ENCODE measurements at places on chromosomes 6 and 20.

DNA sequence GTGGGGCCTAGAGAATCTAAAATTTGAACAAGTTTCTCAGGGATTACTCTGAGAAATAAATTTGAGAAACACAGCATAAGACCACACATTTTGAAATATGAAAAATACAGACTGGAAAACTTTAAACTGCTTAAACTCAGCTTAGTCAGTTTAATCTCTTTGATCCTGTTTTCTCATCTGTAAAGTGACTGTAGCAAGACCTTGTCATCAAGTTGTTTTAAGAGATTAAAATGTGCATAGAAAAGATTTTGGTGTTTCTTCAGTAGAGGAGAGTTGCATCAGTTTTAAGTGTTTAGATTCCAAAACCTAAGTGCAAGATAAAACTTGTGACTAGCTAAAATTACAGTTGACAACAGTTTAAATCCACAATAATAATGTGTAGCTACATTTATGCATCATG is 8.1 kb upstream of the BCKDHB start:
- DNase-seq: no peak

GRCh38 chr20:42361402-42361970 is 743.3 kb upstream of the CHD6 start:
- DNase-seq: no peak

GRCh38 chr6:42449917-42450476 is 1.7 kb downstream of the TRERF1 start:
- no peak for DNase-seq

- no peak for DNase-seq
Observed at GRCh38 chr20:51255417-51255816, 232.5 kb upstream of the KCNG1 start.

GRCh38 chr6:137471986-137472385 is 22.2 kb downstream of the OLIG3 start:
- no peak for DNase-seq

- no peak for DNase-seq
Observed at GRCh38 chr20:23159256-23159946, 73.3 kb upstream of the CD93 start.

GRCh38 chr6:163241683-163242082 is 172.8 kb upstream of the QKI start:
- DNase-seq: no peak

Data from activated CD4-positive, alpha-beta T cell treated with anti-CD3 and anti-CD28 coated beads, Interleukin-2, amount 50 U/mL, for 24 hours (primary cell).